ENCODE measurements at places on chromosomes 7 and 10.

DNA sequence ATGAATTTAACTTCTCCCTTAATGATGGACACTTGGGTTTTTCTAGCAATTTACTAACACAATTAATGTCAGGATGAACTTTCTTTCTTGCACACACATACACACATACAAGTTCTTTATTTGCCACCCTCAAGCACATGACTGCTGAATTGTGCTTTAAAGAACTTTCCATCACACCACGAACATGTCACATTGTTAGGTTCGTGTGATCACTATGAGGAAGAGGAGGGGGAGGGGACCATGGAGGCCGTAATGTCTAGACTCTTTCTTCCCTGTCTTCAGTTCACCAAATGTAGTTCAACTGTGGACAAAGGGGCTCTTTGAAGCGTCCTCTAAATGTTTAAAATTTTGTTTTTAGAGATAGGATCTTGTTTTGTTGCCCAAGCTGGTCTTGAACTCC is 31.0 kb downstream of the NUP42 start:
- DNase-seq: no peak

- DNase-seq: no peak
Observed at GRCh38 chr10:71222601-71223346, 10.4 kb downstream of the UNC5B start.

DNA sequence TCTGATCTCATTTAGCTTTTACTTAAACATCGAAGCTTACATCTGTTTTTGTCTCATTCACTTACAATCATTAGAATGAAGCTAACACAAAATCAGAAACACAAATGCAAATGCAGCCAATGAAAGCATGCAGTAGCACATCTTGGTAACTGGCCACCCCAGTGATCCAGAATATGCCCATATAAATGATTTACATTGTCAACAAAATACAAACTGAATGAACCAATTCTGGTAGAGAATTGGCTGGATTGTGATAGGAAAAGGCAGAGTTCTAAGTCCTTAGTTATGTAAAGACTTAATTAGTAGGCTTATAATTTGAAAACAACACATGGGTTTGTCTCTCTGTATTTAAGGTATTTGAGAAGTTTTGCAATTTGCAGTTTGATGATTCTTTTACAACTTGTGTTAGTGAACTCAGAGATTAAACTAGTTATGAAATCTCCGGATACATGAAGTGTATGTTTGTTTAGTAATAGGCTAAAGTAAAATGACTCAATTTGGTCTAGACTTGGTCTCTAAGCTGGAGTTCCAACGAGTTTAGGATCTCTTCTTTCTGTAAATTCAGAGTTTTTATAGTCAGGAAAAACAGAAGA is 21.2 kb downstream of the TECTB start:
- DNase-seq: no peak

DNA sequence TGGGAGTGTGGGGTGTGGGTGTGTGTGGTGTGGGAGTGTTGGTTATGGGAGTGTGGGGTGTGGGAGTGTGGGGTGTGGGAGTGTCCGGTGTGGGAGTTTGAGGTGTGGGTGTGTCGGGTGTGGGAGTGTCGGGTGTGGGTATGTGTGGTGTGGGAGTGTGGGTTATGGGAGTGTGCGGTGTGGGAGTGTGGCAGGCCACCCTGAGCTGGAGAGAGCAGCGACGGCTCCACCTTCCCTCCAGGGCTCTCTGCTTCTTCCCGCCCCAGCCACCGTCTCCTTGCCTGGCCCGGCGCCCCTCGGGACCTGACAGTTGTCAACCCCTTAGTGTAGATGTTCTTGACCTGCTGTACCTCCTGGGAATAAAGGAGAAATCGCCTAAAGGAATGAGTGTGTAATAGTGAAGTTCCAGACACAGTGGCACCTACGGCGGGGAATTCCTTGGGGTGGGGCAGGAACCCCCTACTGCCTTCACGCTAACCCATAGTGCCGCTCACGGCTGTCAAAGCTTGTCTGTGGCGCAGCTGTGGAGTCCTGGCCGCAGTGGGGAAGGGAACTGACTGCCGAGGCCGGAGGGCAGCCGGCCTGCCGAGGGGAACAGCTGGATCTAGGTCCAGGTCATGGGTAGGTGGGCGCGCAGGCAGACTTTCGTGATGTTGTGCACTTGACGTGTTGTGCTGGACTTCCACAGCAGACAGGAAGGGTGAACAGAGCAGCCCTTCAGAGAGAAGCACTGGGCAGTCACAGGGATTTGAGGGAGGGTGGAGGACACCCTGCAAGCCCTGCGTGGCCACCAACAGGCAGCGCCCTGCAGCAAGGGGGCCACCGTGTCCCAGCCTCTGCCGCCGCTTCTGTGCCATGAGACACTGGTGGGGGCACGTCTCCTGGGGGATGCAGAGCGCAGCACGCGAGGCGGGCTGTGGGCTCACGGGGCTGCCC is 49.0 kb upstream of the EN2 start:
- DNase-seq: no peak

DNA sequence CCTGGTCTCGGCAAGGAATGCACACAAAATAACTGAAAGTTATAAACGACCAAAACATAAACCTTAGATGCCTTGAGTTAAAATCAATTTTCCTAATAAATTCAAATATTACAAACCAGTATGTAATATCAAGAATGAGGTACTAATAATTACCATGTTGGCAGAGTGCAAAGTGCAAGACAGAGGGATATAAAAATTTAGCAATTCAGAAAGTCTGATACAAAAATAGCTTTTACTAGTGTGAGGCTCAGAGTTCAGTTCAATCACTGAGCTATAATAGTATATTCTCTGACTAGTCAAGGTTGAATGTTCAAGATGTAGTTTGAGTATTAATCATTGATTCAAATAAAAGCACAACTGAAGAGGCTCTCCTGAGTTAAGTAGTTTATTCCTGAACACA is 4.8 kb upstream of the AUTS2 start:
- no peak for DNase-seq

DNA sequence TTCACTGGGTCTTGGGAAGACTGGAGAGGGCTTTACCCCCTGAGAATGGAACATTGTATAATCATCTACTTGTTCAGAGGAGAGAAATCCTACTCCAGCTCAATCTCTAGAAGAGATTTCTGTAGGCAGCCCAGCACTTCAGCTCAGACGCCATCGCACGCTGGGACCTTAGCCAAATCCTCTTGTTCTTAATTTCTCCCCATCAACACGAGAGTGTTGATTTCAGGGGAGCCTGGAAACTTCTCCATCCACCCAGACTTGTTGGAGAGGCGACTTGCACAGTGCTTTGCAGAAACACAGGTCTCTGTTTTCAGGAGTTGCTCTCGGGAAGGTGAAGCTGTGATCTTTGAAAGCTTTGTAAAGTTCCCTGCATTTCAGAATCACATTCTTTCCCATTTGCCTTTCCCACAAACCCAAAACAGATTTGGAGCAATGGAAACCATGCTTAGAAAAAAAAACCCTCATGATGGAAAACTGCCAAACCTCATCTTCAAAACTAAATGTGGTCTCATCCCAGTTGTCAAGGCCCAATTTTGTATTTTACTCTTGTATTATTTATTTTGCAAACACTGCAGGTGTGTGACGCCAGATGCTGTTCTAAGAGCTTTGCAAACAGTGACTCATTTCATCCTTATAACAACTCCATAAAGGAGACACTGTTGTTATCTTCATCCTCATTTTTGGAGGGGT is 60.9 kb downstream of the CALML3 start:
- no peak for DNase-seq

DNA sequence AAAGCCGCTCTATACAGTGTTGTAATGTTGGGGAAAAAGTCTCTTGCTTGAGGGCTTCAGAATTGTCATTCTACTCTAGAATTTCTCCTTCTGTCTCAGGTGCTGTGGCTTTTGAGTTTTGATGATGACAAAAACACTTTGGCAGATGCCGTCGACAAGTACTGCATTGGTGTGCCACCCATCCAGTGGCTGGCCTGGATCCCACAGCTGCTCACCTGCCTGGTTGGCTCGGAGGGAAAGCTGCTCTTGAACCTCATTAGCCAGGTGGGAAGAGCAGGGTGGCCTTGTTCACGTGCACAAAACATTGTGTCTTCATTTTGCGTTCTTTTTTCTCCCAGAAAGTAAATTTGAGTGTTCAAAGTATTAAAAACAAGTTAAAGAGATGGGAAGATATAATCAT is 112.0 kb downstream of the TRRAP start:
- no peak for DNase-seq

- DNase-seq: no peak
Observed at GRCh38 chr10:78807504-78808203, 261.1 kb upstream of the ZMIZ1 start.

- DNase-seq: no peak
Observed at GRCh38 chr10:6300106-6300783, 97.5 kb downstream of the PFKFB3 start.

- DNase-seq: no peak
Observed at GRCh38 chr7:149495785-149496641, 1.6 kb downstream of the ZNF746 start.

- no peak for DNase-seq
Observed at GRCh38 chr7:25625306-25625992, 397.2 kb upstream of the NPVF start.

GRCh38 chr10:84329196-84329611 is 815 bp downstream of the CCSER2 start:
- no peak for DNase-seq

DNA sequence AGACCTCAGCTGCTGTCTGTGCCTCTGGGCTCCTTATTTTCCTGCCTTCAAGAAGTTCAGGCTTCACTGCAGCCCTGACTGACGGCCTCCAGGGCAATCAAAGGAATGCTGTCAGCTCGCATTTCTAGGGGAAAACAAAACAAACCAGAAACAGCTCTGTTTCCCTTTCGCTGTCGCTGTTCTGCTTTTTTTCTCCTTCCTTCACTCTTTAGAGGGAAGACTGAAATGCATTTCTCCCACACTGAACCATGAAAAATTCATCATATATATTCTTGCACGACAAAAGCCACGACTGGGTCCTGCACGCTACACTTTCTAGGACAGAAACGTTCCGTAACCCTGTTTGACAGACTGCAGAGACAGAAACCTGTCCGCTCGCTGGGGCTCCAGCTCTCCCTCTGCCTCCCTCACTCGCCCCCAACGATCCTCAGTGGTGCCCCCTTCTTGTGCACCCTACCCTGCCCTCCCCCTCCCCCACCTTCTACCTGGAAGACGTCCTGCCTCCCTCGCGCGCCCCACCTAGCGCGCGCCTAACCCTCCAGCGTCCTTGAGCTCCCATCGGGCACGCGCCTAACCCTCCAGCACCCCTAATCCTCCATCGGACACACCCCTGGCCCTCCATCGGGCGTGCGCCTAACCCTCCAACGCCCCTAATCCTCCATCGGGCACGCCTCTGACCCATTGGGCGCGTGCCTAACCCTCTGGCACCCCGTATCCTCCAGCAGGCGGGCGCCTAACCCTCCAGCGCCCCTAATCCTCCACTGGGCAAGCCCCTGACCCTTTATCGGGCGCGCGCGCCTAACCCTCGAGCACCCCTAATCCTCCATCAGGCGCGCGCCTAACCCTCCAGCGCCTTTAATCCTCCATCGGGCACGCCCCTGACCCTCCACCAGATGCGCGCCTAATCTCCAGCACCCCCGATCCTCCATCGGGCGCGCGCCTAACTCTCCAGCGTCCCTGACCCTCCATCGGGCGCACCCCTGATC is 37.1 kb downstream of the SVOPL start:
- DNase-seq: no peak

- DNase-seq: no peak
Observed at GRCh38 chr7:17937506-17938120, 2.7 kb downstream of the SNX13 start.

GRCh38 chr10:123475466-123475865 is 190.7 kb upstream of the GPR26 start:
- no peak for DNase-seq

- DNase-seq: no peak
Observed at GRCh38 chr7:120060281-120060680, 212.7 kb upstream of the KCND2 start.

- no peak for DNase-seq
Observed at GRCh38 chr7:23487670-23488069, 17.4 kb upstream of the IGF2BP3 start.

GRCh38 chr7:151428378-151429236 is 11.3 kb downstream of the CRYGN start:
- no peak for DNase-seq

DNA sequence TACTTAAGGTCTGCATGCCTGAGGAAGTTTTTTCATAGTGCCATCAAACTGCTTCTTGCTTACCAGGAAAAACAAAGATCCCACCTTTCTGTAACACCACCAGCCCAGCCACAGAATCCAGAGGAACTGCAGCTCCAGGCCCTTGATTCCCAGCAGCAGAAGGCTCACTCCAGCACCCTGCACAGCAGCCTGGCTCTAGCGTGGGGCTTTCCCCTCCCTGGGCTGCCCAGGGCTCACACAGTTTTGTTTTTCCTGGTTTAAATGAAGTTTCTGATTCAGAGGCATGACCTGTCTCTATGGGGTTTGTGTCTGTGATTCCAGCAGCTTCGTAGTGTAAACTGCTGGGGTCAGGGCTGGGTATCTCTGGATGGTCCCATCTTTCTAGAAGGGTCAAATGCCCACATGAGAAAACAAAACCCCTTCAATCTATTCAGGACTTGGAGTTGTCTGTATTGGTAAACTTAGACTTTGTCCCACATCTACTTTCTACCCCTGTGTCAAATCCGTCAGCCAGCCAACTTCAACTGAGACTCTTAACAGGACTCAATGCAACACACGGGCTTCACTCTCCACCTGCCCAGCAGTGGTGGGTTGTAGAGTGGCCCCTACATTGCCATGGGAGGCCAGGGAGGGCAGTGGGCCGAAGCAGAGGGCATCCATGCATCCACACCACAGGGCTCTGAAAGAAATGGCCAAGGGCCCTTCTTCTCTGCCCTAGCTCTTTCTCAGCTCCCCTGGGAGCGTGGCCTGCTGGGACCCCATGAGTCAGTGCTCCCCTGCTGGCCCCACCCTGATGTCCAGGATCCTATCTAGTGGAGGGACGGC is 73.6 kb downstream of the ATXN7L1 start:
- DNase-seq: no peak

GRCh38 chr10:82910301-82910700 is 1035.3 kb downstream of the NRG3 start:
- DNase-seq: no peak

DNA sequence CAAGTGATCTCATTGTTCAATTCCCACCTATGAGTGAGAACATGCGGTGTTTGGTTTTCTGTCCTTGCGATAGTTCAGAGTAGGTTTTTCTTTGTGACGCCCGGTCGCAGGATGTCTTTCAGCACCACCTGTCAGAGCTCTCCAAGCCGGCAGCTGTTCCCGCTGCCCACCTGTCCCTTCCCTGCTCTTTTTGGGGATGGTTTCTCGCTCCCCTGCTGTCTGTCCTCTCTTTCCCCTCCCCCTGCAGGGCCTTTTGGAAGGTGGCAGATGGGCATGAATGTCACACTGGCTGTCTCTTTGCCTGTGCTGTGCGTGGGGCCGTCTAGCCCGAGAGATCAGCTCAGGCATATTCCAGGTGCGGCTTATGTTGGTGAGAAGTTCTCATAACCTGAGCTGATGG is 137.0 kb downstream of the GRK5 start:
- DNase-seq: no peak

DNA sequence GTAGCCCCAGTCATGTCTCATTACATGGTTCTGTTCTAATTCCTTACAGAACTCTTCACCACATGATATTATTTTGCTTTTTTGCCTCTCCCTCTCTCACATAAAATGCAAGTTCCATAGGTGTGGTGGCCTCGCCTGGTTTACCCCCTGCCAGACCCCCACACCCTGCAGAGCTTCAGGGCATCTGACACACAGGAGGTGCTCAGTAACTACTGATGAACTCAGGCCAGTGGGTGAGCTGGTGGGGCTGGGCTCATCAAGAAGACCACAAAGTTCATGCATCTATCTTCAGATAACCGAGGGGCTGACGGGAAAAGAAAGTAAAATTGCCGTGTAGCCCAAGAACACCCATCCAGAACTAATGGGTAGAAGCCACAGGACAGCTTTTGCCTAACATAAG is 253.1 kb downstream of the GRID1 start:
- DNase-seq: no peak

GRCh38 chr10:58817201-58817846 is 304.7 kb downstream of the BICC1 start:
- no peak for DNase-seq
